Fibroblast of villous mesenchyme (primary cell): ENCODE measurements at places on chromosomes 2 and 18. TPM values are rescaled to one million over a fixed set of nuclear protein-coding genes. Genes with fewer than 3 reads are reported as not detected.

DNA sequence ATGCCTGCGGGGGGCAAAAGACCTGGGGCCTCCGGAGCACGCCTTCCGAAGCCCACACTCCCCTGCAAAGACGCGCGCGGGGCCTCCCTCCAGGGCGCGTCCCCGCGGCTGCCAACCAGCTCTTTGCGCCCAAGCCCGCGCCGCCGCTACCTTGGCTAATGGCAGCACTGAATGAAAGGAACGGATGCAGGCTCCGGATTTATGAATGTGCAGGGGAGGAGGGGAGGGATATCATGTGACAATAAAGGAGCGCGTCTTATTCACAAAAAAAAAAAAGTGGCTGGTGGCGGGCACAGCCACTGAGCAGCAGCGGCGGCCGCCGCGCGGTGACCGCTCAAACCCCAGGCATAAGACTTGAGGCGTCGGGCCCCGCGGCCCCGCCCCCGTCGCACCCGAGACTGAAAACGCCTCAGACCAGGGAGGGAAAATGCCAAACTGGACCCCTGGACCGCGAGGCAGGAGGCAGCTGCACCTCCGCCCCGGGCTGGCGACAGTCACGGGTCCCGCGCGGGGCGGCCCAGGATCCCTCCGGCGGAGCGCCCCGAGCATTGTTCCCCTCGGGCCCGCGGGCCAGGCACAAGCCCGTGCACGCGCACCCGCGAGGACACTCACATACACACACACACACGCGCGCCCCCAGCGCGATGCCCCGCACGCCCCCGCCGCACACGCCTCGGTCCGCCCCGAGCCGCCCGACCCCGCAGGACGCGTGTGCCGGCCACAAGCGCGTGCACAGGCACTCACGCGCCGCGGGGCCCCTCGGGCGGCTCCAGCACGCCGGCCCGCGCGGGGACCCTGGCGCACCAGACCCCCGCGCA lies 1.6 kb downstream of the SPRED2 start:
- DNase-seq: peak; percentile 59

DNA sequence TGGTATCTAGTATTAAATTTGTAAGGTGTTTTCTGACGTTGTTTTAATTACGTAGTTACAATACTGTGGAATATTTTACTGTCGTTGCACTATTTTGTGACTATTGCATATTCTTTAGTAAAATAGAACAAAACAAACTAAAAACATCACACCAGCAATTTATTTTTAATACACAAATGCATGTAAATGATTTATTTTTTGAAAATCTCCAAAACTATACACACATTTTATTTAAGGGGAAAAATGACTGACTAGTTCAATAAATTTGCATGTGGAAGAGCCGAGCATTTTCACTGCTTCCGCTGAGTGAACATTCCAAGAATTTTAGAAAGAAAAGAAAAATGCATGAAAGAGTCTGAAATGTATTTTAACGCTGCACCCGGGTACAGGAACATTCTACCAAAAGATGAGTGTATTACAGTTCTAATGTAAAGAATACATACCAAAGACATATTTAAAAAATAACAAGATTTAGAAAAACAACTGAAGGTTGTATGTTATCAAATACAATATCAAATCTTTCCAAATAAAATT lies 257.7 kb downstream of the MEIS1 start:
- DNase-seq: no peak

GRCh38 chr2:236309669-236310029 lies 45.4 kb upstream of the ASB18 start:
- no peak for DNase-seq

- no peak for DNase-seq
These were observed 131.8 kb downstream of the AFF3 start for GRCh38 chr2:100010606-100011005.

DNA sequence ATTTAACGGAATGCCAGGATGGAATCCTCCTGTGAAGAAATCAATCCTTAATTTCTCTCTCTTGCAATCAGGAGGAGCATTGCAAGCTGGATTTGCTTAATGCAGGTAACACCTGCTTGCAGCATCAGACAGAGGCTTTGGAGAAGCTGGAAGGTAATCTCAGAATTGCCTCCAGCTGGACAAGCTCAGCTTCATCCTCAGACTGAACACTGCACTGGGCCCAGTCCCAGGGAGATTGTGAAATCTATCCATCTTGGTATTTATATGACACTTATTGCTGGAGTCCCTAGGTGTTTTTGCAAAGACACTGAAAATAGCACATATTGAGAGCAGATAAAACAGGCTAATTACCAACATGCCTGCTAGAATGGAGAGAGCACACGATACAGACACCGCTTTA lies 179.4 kb upstream of the SESTD1 start:
- DNase-seq: peak; percentile 48

- DNase-seq: peak; percentile 64
These were observed 403.7 kb downstream of the CCDC85A start for GRCh38 chr2:56587456-56587855.

- no peak for DNase-seq
These were observed 38.4 kb downstream of the USP40 start for GRCh38 chr2:233528182-233528581.

- DNase-seq: no peak
These were observed 487.3 kb upstream of the NETO1 start for GRCh38 chr18:73355121-73355520.

- no peak for DNase-seq
These were observed 15.0 kb downstream of the PDCL3 start for GRCh38 chr2:100577777-100578176.

- no peak for DNase-seq
These were observed 53.9 kb downstream of the NGEF start for GRCh38 chr2:232959139-232959538.

- DNase-seq: no peak
These were observed 91.5 kb downstream of the ARHGEF33 start for GRCh38 chr2:38981003-38981669.

DNA sequence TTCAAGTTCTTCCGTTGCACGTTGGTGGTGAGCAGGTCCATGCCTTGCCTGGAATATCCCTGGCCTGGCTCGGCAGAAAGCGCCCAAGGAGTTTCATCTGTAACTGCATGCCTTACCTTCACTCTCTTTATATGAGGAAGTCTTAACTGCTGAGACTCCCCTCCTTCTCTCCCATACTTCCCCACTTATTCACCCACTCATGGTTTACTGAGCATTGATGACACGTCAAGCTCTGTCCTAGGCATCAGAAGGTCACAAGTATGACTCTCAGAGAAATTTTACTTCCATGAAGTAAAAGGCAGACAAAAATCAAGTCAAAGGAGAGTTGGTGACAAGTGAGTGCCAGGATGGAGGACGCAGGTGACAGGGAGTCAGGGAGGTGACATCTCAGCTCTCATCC lies 68.2 kb downstream of the TBC1D8 start:
- DNase-seq: no peak

GRCh38 chr2:18149660-18150246 lies 271.3 kb downstream of the KCNS3 start:
- DNase-seq: peak; percentile 67

DNA sequence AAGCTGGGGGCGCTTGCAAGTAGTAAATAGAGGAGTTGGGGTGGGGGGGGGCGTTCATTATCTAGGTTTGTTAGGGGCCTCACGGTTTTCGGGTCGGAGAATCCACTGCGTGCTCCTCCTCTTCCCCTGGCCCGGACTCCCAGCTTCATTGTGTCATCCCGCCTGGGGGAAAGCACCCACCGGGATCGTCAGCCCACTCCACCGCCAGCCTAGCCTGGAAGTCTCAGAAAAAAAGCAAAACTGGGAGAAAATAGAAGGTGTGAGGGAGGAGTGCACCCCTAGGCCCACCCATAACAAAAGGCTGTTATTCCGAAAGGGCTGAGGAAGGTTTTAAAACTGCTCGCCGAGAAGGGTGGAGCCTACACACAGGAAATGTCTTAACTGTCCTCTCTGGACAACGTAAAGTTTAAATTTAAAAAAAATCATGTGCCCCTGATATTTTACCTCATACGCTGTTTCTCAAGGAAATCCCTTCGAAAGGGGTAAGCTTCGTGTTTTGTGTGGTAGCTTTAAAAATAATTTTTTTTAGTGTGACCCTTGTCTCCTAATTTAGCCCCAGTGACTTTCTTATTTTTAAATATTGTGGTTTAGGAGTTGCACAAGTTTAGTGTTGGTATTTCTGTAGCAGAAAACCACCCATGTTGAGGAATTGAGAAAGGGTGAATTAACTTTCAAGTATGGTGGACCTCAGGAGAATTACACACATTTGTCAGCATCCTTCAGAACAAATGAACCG lies 104.2 kb downstream of the SPTBN1 start:
- DNase-seq: peak; percentile 91

- DNase-seq: peak; percentile 89
These were observed 86.4 kb upstream of the HK2 start for GRCh38 chr2:74747411-74748080.

- DNase-seq: no peak
These were observed 397.9 kb upstream of the HNMT start for GRCh38 chr2:137566387-137566786.

- DNase-seq: no peak
These were observed 103.2 kb upstream of the OTX1 start for GRCh38 chr2:62947403-62947802.

GRCh38 chr2:180291552-180292421 lies 284.7 kb upstream of the CWC22 start:
- no peak for DNase-seq

DNA sequence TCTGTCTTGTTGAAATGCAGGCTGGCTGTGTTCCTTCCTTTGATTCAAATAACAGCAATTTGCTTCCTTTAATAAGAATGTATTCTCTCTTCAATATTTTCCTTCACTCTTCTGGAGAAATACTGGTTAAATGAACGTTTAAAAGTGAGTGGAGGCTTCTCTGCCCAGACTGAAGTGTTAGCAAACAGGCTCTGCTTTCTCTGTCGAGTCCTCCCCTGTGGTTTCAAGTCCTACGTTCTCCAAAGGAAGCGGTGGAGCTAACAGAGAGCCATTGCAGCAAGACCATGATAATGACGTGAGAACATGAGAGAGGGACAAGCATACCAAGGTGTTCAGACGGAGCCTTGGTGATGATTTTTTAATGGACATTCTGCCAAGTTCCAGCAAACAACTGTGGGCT lies 26.2 kb upstream of the PID1 start:
- DNase-seq: peak; percentile 11

GRCh38 chr2:235116885-235117492 lies 165.2 kb downstream of the SH3BP4 start:
- DNase-seq: peak; percentile 65

GRCh38 chr18:25350489-25351251 lies 1.3 kb downstream of the ZNF521 start:
- DNase-seq: peak; percentile 54

GRCh38 chr18:416930-417329 lies 83.6 kb downstream of the COLEC12 start:
- no peak for DNase-seq

DNA sequence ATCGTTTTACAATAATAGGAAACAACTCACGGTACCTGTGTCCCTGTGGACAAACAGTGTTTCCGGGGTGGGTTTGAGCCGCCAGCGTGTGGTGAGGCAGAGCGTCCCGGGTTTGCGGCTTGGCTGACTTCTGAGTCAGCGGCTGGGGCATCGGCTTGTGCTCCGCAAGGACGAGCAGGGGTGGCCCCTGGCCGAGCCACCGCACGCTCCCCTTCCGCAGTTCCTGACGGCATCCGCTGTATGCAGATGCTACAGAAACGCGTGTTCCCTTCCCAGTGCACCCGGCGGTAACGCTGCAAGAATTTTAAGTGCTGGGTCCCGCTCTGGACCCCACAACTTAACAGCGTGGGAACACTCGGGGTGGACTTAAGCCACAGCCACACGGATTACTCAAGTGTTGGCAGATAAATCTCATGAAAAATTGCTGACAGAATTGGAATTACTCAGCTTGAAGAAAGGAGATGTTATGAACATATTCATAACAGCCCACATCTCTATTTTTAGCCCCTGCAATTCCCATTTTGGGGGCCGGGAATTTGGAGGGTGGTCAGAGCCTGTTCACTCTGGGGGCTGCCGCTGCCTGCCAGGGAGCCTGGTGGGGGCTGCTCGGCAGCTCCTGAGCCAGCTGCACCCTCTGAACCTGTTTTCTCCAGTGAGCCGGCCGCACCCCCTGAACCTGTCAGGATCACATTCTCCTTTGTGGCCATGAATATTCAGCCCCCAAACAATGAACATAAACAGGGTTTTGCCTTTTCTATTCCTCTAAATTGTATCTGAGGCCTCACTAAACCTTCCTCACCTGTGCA lies 12.6 kb upstream of the KCNG2 start:
- DNase-seq: peak; percentile 75

DNA sequence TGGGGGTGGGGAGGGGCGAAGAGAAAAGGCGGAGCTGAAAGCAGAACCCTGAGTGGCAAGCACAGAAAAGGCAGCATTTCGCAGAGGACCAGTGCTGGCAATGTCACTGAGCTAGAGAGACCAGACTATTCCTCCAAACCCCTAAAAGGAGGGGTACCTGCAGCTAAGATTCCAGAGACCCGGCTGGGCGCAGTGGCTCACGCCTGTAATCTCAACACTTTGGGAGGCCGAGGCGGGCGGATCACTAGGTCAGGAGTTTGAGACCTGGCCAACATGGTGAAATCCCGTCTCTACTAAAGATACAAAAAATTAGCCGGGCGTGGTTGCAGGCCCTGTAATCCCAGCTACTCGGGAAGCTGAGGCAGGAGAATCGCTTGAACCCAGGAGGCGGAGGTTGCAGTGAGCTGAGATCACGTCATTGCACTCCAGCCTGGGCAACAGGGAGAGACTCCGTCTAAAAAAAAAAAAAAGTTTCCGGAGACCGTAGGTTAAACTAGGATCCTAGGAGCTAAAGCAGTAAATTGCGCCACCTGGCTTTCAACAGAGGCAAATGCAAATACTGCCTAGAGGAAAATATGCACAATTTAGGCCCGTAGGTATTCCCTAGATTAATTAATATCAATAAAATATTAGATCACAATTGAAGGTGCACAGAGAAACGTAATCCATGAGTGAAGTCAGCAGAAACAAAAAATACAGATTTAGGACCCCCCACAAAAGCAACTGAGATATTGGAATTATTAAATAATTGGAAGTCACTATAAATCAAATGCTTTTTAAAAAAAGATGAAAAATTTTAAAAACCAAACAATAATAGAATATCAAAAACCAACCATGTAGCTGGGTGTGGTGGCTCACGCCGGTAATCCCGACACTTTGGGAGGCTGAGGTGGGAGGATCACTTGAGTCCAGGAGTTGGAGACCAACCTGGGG lies 4.9 kb downstream of the UCN start:
- DNase-seq: peak; percentile 82

Gene SPATA3
- not detected in 2 replicates for total RNA-seq

Gene CIB4
- total RNA-seq: not detected in 2 replicates

Gene CAPN13
- not detected in 2 replicates for total RNA-seq

Gene UPP2
- total RNA-seq: not detected in 2 replicates

Gene SULT1C4
- total RNA-seq: 0.32 and 0.43 TPM in 2 replicates

Gene GKN2
- not detected in 2 replicates for total RNA-seq

Gene GNAL
- total RNA-seq: under 0.01 and 0.32 TPM in 2 replicates

Gene CRACDL
- not detected in 2 replicates for total RNA-seq

Gene KIAA2012
- total RNA-seq: under 0.01 TPM in 2 replicates

Gene CTNNA2
- total RNA-seq: not detected in 2 replicates

Gene TMEM169
- total RNA-seq: 0.32 and 0.43 TPM in 2 replicates
